GM23338 (cell line): ENCODE measurements at places on chromosomes 12 and 14. TPM values are rescaled to one million over a fixed set of nuclear protein-coding genes. Genes with fewer than 3 reads are reported as not detected.

DNA sequence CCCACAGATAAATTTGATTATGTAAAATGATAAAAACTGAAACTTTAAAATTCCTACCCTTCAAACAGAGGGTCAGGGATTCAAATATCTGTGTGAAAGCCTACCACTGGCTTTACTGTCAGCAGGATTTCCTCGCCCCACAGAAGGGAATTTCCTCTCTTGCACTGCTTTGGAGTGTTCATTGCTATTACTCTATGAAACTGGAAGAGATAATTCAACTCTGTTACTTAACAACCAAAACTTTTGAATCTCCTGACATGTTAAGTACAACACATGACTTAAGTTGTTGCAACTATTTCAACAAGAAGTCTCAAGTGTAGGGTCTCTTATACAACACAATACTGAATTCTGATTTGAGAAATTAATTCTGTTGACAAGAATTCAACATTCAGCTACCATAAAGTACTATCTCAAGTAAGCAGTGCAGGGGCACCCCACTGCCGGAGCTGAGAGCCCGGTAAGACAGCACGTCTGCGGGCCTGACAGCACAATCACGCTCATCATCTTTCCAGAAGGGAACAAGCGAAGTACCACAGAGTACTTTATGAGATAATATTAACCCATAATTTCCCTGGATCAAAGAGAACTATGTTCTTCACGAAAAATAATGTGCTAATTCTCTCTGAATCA is 22.9 kb downstream of the DICER1 start:
- H3K27me3 ChIP-seq, result no peaks in the 10 kb centered on the region
- peaks cover 6% of the 10 kb centered on the region; the same call in 1 of the 2 replicates for H3K36me3 ChIP-seq
- H3K27ac ChIP-seq, result no peak overlapping the region
- no peak for DNase-seq
- H3K4me1 ChIP-seq, result peaks cover 26% of the 10 kb centered on the region

DNA sequence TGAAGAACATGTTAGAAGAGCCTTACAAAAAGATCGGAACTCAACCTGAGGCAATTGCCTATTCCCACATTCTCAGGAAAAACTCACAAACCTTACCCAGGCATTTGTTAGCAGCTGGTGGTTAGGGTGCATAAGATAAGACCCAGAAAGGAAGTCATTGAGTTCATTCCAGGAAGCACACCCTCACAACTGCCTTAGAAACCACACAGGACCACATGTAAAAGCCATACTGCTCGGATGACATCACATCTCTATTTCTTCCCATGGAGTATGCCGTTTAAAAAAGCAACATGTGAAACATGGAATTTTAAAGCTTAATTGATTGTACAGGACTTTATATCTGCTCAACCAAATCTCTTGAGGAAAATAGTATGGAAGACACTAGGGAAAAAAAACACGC is 411.2 kb downstream of the DAD1 start:
- no peak for DNase-seq
- peaks cover 3% of the 10 kb centered on the region; the same call in 1 of the 2 replicates for H3K4me1 ChIP-seq
- no peak overlapping the region for H3K4me3 ChIP-seq
- no peaks in the 10 kb centered on the region for H3K36me3 ChIP-seq

- peak; percentile 86 for DNase-seq
- no peaks in the 10 kb centered on the region for H3K4me1 ChIP-seq
- H3K4me3 ChIP-seq, result no peak overlapping the region
- no peaks in the 10 kb centered on the region for H3K36me3 ChIP-seq
- H3K27ac ChIP-seq, result no peak overlapping the region
Observed at GRCh38 chr14:30283822-30284446, 275.0 kb upstream of the G2E3 start.

- no peak overlapping the region for H3K27ac ChIP-seq
- no peak for DNase-seq
- no peaks in the 10 kb centered on the region for H3K27me3 ChIP-seq
- H3K4me1 ChIP-seq, result peaks cover 16% of the 10 kb centered on the region
- peaks cover 8% of the 10 kb centered on the region; the same call in 1 of the 2 replicates for H3K36me3 ChIP-seq
Observed at GRCh38 chr12:62679608-62680007, 213.0 kb downstream of the MON2 start.

Gene MAP3K12
- polyA plus RNA-seq, result 6.6 and 7.9 TPM in 2 replicates

Gene SYNDIG1L
- 0.65 and 1.4 TPM in 2 replicates for polyA plus RNA-seq

DNA sequence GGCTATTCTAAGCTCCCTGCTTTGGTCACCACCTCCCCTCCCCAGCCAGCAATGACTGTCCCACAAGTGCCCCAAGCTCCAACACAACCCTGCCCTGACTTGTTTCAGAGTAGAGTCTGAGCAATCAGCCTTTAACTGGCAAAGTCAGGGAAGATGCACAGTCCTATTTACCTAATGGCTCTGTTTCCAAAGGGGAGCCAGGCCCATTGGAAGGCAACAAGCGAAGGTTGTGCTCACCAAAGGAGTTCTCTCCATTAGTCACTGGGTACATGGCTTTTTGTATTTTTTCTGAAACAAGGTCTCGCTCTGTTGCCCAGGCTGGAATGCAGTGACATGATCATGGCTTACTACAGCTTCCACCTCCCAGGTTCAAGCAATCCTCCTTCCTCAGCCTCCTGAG is 267.1 kb upstream of the CRY1 start:
- H3K27ac ChIP-seq, result no peak overlapping the region
- H3K36me3 ChIP-seq, result no peaks in the 10 kb centered on the region
- no peak for DNase-seq

Gene FBLN5
- 4.3 and 6.0 TPM in 2 replicates for polyA plus RNA-seq

- peaks cover 21% of the 10 kb centered on the region for H3K4me1 ChIP-seq
- H3K4me3 ChIP-seq, result no peak overlapping the region
- H3K27me3 ChIP-seq, result peaks cover 28% of the 10 kb centered on the region
Observed at GRCh38 chr12:3197131-3197818, 120.1 kb downstream of the TSPAN9 start.

- H3K27ac ChIP-seq, result no peak overlapping the region
- DNase-seq, result no peak
- peaks cover 45% of the 10 kb centered on the region for H3K36me3 ChIP-seq
- no peaks in the 10 kb centered on the region for H3K27me3 ChIP-seq
Observed at GRCh38 chr14:102969060-102969791, 46.8 kb downstream of the AMN start.

Gene DENR
- 129 and 130 TPM in 2 replicates for polyA plus RNA-seq

DNA sequence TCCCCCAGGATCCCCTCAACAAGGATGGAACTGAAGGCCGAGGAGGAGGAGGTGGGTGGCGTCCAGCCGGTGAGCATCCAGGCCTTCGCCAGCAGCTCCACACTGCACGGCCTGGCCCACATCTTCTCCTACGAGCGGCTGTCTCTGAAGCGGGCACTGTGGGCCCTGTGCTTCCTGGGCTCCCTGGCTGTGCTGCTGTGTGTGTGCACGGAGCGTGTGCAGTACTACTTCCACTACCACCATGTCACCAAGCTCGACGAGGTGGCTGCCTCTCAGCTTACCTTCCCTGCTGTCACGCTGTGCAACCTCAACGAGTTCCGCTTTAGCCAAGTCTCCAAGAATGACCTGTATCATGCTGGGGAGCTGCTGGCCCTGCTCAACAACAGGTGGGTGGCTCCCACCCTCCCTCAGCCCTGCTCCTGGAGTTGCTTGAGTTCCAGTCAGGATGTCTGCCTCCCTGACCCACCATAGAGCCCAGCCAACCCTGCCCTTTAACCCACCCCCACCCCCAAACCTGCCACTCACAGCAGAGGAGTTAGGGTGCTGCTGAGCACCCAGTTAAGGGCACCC is 1.4 kb downstream of the ASIC1 start:
- no peak for DNase-seq
- H3K4me3 ChIP-seq, result no peak overlapping the region
- H3K27me3 ChIP-seq, result peaks cover 83% of the 10 kb centered on the region
- H3K27ac ChIP-seq, result no peak overlapping the region

- H3K4me3 ChIP-seq, result no peak overlapping the region
- DNase-seq, result no peak
- H3K27me3 ChIP-seq, result no peaks in the 10 kb centered on the region
- H3K4me1 ChIP-seq, result no peaks in the 10 kb centered on the region
- H3K36me3 ChIP-seq, result no peaks in the 10 kb centered on the region
Observed at GRCh38 chr12:21305661-21306060, 29.1 kb downstream of the SLCO1A2 start.

DNA sequence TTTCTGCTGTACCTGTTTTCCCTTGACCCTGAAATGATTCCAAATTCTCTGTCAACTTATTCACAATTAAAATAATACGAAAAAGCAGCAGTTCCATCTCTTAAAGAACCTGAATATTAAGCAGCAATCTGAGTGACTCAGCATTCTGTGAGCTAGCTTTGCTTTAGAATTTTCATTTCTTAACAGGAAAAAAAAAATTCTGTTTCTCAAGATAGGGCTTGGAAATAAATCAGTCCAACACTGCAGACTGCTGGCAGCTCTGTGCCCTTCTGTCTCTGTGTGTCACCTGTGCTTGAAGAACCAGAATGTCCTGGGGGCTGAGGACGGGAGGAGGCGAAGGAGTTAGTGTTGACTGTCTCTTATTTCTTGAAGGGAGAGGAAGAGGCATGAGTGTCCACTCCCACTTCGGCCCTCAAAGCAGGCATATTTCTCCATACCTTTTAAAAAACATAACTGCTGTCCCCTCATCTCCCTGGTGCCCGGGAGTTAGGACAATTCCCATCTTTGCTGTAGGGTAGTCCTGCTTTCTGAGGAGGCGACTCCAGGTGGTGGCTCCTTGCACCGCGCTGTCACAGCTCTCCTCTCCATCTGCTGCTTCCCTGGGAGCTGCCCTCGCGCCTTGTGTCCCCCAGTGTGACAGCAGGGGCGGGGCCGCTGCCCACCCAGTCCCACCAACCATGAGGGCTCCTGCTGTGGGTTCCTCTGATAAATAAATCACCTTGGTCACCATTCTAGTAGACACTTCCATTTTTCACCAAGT is 203.1 kb downstream of the CALM1 start:
- no peak overlapping the region for H3K4me3 ChIP-seq
- no peak overlapping the region for H3K27ac ChIP-seq
- H3K27me3 ChIP-seq, result no peaks in the 10 kb centered on the region

DNA sequence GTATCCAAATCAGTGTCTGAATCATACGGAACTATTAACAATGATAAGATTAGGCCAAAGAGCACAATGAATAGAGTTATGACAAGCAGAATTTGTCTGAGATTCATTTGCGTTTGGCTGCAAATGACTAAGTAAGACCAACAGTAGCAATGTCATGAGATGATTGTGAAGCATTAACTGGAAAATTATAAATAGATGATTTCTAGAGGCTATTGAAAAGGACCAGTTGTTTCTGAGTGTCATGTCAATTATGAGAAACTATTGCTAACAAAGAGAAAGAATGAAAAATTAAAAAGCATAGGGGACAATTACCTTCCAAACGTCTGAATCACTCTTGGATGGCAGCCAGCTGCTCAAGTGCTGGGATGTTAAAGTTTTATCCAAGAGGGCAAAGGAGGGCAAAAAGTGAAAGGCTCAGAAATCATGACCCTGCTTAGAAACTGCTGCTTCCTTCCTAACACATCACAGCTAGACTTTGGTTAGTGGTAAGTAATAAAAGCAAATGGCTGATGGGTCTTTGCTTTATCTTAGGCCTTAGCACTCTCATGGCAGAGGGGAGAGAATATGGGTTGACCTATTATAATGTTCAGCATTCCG is 89.0 kb downstream of the AKAP6 start:
- no peak overlapping the region for H3K4me3 ChIP-seq
- H3K36me3 ChIP-seq, result no peaks in the 10 kb centered on the region
- no peak for DNase-seq
- 0 out of 2 replicates have a peak, but pooled peaks cover 3% of the 10 kb centered on the region for H3K4me1 ChIP-seq

Gene SYNE3
- 0.02 TPM in 1 of 2 replicates, not detected in the other for polyA plus RNA-seq

- no peak overlapping the region for H3K4me3 ChIP-seq
- peaks cover 2% of the 10 kb centered on the region for H3K4me1 ChIP-seq
- peak; percentile 52 for DNase-seq
- H3K36me3 ChIP-seq, result no peaks in the 10 kb centered on the region
Observed at GRCh38 chr12:48782457-48783395, 6.2 kb downstream of the ADCY6 start.

DNA sequence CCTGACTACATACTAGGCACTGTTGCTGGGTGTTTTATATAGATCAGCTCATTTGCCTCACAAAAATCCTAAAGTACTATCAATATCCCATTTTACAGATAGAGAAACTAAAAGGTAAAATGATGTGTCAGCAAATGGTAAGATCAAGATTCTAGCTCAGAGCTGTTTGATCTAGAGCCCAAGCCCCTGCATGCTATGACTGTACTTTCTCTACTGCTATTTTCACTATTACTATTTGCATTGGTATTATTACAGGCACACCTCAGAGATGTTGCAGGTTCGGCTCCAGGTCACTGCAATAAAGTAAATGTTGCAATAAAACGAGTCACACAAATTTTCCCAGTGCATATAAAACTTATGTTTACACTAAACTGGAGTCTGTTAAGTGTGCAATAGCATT is 10.9 kb downstream of the ISCU start:
- H3K4me1 ChIP-seq, result no peaks in the 10 kb centered on the region
- no peak for DNase-seq
- H3K36me3 ChIP-seq, result peaks cover 9% of the 10 kb centered on the region

DNA sequence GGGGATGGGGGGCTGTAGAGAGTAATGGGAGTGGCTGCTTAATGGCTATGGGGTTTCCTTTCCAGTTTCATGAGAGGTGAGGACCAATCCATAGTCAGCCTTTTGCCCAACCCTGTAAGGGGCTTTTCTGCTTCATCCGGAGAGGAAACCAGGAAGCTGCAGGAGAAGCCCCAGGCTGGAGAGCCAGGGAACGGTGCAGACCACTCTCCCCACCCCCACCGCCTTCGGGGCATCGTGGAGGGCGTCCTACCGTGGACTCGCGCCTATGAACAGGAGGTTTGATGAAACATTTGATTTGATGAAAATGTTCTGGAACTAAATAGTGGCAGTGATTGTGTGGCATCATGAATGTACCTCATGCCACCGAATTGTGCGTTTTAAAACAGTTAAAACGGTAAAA is 204.3 kb upstream of the DIO3 start:
- H3K4me1 ChIP-seq, result no peaks in the 10 kb centered on the region
- no peaks in the 10 kb centered on the region for H3K36me3 ChIP-seq
- H3K4me3 ChIP-seq, result no peak overlapping the region
- H3K27me3 ChIP-seq, result no peaks in the 10 kb centered on the region
- no peak for DNase-seq
- no peak overlapping the region for H3K27ac ChIP-seq

Gene AMHR2
- polyA plus RNA-seq, result not detected in 2 replicates

Gene HCAR1
- polyA plus RNA-seq, result 0.07 TPM in 1 of 2 replicates, not detected in the other
